ENCODE measurements at places on chromosomes 3 and 15. TPM values are rescaled to one million over a fixed set of nuclear protein-coding genes. Genes with fewer than 3 reads are reported as not detected.

CHST2 gene
- 2.3 TPM for total RNA-seq

TRPC1 gene
- 28.8 TPM for total RNA-seq

GUCA1C gene
- not detected for total RNA-seq

FRG2C gene
- not detected for total RNA-seq

CELF6 gene
- not detected for total RNA-seq

PIERCE2 gene
- total RNA-seq = 1.1 TPM

MNS1 gene
- 4.4 TPM for total RNA-seq

ZNF80 gene
- total RNA-seq = not detected

SKOR1 gene
- total RNA-seq = not detected

TLR9 gene
- total RNA-seq = not detected
